Activated CD4-positive, alpha-beta T cell treated with anti-CD3 and anti-CD28 coated beads, Interleukin-10, Interleukin-2, amounts not matched to agents 100 ng/mL and 50 ng/mL, durations not matched to agents 16 hours and 8 hours (primary cell): ENCODE measurements at places on chromosomes 11 and 22.

DNA sequence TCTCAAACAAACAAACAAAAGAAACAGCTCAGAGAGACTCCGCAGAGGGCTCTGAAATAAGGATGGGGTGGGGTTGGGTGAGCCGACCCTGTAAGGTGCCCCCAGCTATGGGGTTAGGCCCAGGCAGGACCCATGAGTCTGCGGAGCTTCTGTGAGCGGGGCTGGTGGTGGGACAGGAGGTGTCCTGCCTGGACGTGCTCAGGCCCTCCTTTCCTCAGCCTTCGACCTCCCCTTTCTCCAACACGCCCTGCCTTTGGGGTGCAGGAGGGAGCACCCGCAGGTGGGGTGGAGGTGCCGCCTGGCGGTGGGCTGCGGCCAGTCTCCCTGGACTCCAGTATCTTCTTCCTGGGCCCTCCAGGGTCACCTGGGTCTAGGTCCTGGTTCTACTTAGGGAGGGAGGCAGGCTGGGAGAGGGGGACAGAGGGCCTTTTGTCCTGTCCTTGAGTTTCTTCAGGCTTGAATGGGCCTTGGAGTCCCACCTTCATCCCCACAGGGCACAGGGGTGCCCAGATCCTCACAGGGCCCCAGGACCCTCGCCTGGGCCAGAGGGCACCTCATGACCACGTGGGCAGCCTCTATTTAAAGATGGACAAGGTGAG, 12.3 kb downstream of the PRR33 start:
- no peak for DNase-seq

GRCh38 chr11:66437979-66438503, 607 bp downstream of the MRPL11 start:
- no peak for DNase-seq

- DNase-seq, result no peak
Observed at GRCh38 chr22:29702000-29702930, 17.5 kb upstream of the CABP7 start.

DNA sequence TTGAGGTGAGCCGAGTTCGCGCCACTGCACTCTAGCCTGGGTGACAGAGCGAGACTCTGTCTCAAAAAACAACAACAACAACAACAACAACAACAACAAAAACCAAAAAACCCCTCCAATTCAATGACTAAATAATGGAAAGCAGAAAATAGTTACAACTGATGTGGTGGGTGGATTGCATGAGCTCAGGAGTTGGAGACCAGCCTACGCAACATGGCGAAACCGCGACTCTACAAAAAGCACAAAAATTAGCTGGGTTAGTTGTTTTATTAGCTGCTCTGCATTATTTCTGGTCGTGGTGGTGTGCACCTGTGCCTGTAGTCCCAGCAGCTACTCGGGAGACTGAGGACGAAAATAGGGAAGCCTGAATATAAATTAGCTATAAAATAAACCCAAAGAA, 2.6 kb upstream of the PATL1 start:
- DNase-seq, result no peak

- no peak for DNase-seq
Observed at GRCh38 chr22:25650833-25651232, 86.4 kb downstream of the GRK3 start.

DNA sequence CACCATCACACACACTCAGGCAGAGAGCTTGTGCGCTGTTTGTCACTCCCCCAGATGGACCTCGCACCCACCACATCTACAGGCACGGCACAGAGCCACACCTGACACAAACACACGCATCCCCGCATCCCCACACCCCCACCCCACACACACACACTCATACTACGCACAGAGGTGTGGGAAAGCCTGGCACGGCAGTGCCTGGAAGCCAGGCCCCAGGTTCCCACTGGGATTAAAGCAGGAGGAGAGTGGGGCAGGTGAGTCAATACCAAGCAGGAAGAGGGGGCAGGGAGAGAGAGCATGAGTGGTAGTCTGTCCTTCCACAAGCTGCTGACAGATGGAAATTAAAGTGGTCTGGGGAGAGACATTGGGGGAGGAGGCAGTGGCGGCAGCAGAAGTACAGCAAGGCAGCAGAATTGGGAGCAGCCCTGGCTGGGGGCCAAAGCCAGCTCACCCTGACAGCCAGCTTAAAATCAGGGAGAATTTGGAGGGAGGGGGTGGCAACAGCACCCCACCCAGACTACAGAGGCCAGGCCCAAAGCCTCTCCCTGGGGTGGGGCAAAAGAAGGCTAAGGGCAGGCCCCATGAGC, 20.7 kb downstream of the TNKS1BP1 start:
- DNase-seq, result no peak

DNA sequence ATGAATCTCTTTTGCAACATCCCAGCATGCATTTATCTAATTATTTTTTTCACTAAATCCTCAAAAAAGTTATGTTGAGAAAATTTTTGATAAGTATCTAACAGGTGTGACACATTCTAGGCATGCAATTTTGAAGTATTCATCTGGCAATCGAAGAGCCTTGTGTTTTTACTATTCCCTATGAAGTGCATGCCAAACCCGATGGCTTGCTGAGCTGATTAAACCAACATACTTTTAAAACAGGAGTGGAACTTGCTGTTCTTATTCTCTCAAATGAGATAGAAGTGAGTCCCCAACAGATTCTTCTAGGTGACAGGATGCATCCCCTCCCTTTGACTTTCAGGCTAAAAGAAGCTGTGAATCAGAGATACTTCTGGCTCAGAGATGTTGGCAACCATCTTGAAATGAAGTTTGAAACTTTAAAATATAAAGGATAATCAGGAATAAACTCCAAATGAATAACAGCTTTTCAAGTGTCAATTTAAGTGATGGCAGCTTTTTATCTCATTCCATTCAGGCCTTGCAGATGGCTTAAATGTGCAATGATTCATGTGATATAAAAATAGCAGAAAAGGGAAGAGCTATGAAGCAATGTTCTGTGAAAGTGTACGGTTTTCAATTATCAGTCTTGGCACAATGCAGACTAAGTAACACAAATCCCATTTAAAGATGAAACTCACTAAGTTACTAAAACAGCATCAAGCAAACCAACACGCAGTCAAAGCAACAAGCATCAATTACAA, 67.7 kb downstream of the APOL5 start:
- DNase-seq, result no peak

GRCh38 chr11:75150879-75151278, at the start of gene SLCO2B1:
SLCO2B1 (plus strand) TSS chr11:75151107; CDS start chr11:75151382, 275 bp downstream.
- DNase-seq, result no peak

DNA sequence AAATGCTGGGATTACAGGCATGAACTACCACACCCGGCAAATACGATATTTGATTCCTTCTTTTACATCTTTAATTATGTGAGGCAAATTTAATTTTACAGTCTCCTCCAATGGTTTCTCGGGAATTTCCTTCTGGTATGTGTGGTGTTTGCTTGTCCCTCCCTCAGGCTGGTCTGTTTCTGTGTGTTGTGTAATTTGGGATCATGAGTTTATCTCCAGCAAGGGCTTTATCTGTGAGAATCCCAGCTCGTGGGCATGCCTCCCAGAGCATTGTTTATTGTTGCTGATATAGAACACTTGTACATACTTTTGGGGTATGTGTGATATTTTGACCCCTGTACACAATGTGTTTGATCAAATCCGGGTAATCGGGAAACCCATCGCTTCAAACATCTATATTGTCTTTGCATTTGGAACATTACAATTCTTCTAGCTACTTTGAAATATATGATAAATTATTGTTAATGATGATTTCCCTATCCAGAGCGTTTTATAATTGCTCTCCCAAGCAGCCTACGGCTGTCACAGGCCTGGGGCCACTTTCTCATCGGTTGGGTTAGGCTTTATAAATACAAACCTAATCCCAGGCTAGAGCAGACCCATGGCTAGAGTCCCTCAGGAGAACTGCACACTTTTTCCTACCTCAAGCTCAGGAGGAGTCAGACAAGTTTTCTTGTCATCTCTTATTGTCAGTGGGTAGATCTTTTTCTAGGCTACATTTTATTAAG, 15.0 kb upstream of the PRR5 start:
- DNase-seq, result no peak

DNA sequence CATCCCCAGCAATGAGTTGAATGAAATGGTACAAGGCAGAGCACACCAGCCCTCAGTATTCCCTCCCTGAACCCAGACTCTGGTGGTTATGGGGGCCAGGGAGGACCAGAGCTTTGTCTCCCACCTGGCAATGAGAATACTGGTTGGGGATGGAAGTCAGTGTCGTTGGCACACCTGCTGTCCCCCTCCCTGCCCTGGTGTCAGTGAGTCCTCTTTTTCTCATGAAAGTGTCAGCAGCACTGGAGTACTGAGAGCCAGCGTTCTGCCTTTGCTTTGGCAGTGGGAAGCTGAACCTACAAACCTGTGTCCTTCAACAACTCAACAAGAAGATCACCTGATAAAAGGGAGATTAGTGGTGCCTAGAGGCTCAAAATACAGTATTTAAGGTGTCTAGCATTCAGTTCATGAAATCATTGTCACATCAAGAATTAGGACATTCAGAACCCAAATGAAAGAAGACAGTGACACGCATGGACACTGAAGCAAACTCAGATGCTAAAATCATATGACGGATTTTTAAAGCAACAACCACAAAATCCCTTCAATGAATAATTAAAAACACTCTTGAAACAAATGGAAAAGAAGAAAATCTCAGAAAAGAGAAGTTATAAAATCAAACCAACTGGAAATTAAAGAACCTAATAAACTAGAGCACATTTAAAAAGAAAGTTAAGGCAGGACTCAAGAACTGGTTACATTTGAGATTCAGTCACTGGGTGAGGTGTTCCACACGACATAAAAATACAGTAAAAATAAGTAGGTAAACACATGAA, 77.5 kb upstream of the VPREB1 start:
- no peak for DNase-seq

GRCh38 chr11:110778343-110778742, 66.1 kb upstream of the ARHGAP20 start:
- no peak for DNase-seq

DNA sequence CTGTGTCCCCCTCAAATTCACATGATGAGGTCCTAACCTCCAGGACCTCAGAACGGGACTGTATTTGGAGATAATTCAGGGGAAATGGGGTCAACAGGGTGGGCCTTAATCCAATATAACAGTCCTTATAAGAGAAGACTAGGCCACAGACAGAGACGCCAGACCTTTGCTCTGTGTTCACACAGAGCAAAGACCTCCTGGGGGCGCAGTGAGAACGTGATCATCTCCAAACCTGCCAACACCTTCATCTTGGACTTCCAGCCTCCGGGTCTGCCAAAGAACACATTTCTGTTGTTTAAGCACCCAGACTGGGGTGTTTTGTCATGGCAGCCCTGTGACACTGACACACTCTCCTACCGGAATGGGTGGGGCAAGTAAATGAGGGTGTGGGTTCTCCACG, 250.2 kb downstream of the MN1 start:
- DNase-seq, result no peak

GRCh38 chr11:96366024-96366423, 23.0 kb upstream of the MAML2 start:
- no peak for DNase-seq

GRCh38 chr11:28110821-28111200, 2.6 kb downstream of the METTL15 start:
- no peak for DNase-seq

GRCh38 chr11:50181334-50181733, 148.7 kb downstream of the OR4C45 start:
- no peak for DNase-seq

DNA sequence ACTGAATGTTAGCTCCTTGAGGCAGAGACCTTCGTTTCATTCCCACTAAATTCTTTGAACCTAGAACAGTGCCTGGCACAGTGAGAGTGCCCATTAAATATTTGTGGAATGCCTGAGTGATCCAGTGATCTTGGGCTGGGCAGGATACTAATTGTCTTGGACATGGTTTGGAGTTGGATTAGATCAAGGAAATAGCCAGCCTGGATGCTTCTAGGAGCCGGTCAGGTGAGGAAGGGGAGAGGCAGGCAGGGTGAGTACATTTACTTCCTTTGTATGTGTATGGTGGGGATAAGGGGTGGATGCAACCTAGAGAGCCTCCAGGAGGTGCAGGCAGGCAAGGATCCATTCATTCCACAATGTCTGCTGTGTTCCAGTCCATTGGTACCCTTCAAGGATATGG, 3.6 kb downstream of the SREBF2 start:
- DNase-seq, result no peak

- no peak for DNase-seq
Observed at GRCh38 chr11:112780351-112781087, 180.7 kb upstream of the NCAM1 start.

GRCh38 chr11:67295846-67296245, 6.7 kb downstream of the ANKRD13D start:
- no peak for DNase-seq

DNA sequence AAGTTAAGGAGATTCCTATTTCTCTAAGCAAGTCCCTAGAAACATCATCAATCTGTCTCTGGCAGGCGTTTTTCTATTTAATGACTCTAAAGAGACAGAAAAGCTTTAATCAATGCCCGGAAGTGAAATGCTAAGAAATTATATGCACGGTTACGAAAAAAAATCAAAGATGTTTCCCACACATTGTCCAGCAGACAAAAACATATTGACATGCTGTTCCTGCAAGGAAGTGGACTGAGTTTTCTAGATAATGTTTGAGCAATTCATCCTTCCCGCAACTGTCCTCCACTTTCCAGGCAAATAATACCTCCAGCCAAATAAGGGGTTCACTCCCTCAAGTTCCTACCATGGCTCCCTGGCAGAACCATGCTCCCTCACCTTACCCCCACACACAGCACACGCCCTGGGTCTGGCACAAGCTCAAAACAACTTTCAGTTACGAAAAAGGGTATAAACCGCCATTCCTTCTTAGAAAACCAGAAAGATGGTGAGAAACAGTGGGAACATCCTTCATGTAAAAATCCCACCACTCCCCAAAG, 29.6 kb downstream of the GALNT18 start:
- no peak for DNase-seq

DNA sequence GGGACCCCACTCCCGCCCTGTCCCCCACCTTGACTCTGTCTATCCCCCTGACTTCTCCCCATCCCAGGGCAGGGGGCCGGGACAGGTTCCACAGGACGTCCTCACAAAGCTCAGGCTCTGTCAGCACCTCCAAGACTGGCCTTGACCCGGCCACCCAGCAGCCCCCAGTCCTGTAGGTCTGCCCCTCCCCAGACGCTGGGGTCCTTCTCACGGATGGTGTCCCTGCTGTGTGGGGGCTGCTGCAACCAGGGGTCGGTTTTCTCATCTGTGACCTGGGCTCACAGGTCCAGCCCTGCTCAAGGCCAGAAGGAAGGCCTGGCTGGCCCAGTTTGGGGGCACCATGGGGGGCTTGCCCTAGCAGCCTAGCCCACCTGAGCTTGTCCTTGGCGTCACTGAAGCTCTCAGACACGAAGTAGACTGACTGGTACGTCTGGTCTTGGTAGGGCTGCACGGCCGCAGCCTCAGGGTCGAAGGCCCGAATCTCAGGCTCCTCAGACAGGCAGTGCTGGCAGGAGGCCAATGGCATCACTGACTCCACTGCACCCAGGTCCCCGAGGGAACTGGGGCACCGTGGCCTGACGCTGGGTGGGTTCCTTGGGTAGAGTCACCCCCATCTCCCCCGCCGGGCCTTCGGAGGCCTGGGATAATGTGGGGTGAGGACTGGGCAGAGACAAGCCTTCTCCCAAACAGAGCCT, 4.0 kb upstream of the INS start:
- DNase-seq, result no peak

GRCh38 chr11:76796511-76797198, 13.5 kb downstream of the TSKU start:
- no peak for DNase-seq
